ENCODE measurements at places on chromosomes 2 and 18.

- DNase-seq = no peak
Observed at GRCh38 chr2:3094999-3095958, 282.3 kb downstream of the EIPR1 start.

DNA sequence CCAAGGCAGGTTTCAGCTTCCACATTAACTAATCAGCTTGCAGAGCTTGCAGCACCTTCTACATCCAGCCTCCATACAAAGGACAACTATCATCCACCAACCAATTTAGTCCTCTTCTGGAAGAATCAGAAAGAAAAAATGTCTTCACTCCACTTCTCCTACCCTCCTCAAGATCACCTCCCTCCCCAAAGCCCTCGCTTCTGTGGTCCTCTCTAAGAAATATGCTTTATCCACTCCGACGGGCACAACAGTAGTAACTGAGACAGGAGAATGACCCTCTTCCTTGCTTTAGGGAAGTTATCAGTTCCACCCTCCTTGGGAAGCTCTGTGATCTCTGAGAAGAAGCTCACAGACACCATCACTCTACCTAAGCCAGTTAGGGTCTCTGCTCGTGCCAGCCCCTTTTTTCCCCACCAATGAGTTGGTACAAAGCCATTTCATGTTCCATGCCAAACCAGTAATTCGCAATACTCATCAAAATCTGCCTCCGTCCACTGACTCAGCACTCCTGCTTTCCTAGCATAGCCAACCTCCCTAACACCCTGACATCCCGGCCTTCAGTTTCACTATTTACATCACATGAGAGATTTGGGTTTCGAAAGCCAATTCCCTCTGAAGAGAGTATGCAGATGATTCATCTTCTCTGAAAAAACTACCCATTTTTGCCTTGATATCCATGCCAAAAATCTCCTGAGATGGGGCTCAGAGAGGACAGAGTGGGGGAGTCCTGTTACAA, 114.1 kb upstream of the PKDCC start:
- DNase-seq = no peak

GRCh38 chr2:47250586-47251403, 95.7 kb upstream of the STPG4 start:
- DNase-seq = no peak

DNA sequence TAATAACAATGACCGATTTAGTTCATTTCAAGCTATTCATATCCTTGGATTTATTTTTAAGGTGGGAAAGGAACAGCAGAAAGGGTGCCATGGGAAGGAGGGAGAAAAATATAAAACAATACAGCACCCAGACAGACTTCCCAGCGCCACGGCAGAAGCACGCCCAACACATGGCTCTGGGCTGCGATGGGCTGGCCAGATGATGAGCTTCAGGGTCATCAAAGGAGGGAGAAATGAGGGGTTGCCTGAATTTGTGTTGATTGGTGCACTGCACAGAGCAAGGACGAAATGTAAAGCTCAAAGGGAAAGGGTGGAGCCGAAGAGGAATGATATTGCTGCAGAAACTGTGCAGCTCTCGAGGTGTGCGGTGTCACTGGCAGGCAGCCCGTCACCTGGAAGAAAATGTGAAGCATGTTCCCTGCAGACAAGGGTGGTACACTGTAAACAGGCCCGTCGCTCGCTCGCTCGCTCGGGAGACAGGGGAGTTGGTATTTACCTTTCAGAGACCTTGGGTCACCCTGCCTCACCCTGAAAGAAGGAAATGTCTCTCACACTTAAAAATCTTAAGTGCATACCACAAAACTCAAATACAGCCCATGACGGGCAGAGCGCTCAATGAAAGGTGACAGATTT, 195.5 kb upstream of the CTAGE1 start:
- DNase-seq = no peak

GRCh38 chr2:240914645-240915525, 8.7 kb downstream of the CROCC2 start:
- DNase-seq = no peak

DNA sequence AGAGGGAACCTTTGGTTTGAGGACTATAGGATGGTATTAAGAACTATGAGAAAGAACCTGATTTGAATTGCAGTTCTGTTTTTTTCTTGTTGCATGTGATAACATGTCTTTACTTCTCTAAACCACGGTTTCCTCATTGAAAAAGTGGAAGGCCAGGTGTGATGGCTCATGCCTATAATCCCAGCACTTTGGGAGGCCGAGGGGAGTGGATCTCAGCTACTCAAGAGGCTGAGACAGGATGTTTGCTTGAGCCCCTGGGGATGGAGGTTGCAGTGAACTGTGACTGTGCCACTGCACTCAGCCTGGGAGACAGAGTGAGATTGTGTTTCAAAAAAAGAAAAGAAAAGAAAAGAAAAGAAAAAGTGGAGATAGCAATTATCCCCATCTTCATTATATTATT, 32.3 kb downstream of the SCN9A start:
- DNase-seq = no peak

GRCh38 chr18:57062178-57062577, 84.7 kb upstream of the BOD1L2 start:
- no peak for DNase-seq

DNA sequence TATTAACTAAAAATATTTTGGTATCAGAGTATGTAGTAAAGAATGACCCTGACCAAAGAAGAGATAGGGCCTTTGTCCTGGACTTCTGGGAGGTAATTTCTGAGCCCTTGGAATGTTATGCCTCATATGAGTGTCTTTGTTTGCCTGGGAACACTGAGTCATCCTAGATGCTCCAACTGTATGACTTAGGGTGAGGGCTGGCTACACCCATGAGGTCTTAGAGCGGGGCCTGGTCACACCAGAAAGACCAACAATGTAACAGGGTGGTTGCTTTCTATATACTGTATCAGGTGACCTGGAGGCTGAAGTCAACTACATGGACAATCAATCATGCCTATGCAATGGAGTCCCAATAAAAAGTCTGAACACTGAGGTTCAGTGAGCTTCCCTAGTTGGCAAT, 253.1 kb downstream of the MBD2 start:
- no peak for DNase-seq

GRCh38 chr2:46073540-46074046, 223.6 kb upstream of the EPAS1 start:
- DNase-seq = peak; percentile 16

DNA sequence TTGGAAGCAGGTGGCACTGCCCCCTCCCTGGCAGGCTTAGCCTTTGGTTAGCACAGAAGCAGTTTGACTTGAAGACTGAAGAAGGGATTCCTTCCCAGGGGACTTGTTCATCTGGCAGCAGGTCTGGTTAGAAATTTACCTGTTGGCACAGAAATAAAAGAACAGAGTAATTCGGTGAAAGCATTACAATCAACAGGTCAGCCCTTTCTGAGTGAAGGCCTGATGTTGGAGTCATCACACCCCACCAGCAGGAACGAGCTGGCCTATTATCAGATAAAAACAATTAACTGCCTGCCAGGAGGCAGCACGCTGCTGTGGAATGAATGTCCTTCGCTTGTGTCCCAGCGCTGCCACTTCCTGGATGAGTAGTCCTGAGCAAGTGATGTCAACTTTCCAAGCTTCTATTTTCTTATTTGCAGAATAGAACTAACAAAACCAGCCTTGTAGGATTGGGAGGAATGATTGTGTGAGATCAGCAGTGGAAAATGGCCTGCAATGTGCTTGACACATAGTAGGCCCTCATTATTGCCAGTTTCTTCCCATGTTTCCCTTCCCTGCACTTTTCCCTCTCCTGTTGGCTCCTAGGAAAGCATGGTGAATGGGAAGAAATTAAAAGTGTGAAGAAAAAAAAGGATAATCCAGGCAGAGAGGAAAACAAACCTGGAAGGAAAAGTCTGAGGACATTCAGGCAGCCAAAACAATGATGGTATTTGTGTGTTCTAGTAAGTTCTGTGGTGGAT, 29.0 kb downstream of the LGALSL start:
- DNase-seq = no peak
